ENCODE measurements at places on chromosomes 13 and 19. TPM values are rescaled to one million over a fixed set of nuclear protein-coding genes. Genes with fewer than 3 reads are reported as not detected.

Gene ZNF540
- 2.4 TPM for polyA plus RNA-seq

Gene IRS2
- 0.57 TPM for polyA plus RNA-seq

Gene LHFPL6
- polyA plus RNA-seq = 1.3 TPM

Gene GPR12
- not detected for polyA plus RNA-seq

Gene CYP4F11
- polyA plus RNA-seq = not detected

Gene SLC7A10
- not detected for polyA plus RNA-seq

Gene GNA15
- 2.8 TPM for polyA plus RNA-seq

Gene TMEM91
- 7.0 TPM for polyA plus RNA-seq

Gene C19orf67
- not detected for polyA plus RNA-seq

DNA sequence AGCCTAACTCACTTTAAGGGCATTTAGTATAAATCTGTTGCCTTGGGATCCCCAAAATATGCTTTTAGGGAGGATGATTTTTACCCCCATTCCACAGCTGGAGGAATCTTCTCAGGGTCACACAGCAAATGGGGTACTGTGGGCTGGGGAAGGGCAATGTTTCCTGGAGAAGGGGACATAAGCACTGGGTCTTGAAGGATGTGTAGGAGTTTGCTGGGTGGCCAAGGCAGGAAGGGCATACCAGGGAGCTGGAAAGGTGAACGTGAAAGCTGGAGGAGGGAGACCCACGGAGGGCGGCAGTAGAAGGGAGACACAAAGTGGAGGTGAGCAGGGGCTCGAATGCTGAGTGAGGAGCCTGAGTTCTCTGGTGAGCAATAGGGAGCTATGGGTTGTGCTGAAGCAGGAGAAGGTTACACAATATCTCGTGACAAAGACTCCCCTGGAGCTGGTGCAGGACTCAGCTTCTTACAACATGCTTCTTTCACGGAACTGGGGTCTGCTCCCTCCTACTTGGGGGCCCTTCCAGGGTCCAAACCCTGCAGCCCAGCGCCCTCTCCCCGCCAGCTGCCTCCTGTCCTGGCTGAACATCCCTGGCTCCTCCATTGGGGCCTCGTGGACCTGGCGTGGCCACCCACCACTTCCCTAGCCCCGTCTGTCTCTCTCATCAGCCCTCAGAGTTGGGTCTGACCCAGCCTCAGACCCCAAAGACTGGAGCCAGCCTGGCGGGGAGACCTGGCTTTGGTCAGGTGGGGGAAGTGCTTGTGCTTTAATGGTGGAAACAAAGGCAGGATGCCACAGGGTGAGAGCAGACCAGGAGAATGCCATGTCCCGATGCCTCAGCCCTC lies 11.1 kb downstream of the CILP2 start:
- DNase-seq = no peak

DNA sequence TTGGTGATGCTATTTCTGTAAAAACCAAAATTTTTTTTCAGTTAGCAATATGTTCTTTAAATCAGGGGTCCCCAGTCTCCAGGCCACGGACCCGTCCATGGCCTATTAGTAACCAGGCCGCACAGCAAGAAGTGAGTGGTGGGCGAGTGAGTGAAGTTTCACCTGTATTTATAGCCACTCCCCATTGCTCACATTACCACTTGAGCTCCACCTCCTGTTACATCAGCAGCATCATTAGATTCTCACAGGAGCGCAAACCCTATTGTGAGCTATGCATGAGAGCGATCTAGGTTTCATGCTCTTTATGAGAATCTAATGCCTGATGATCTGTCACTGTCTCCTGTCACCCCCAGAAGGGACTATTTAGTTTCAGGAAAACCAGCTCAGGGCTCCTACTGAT lies 58.9 kb upstream of the SLC7A1 start:
- no peak for DNase-seq

GRCh38 chr13:102970542-102970941 lies 95.7 kb downstream of the SLC10A2 start:
- no peak for DNase-seq

DNA sequence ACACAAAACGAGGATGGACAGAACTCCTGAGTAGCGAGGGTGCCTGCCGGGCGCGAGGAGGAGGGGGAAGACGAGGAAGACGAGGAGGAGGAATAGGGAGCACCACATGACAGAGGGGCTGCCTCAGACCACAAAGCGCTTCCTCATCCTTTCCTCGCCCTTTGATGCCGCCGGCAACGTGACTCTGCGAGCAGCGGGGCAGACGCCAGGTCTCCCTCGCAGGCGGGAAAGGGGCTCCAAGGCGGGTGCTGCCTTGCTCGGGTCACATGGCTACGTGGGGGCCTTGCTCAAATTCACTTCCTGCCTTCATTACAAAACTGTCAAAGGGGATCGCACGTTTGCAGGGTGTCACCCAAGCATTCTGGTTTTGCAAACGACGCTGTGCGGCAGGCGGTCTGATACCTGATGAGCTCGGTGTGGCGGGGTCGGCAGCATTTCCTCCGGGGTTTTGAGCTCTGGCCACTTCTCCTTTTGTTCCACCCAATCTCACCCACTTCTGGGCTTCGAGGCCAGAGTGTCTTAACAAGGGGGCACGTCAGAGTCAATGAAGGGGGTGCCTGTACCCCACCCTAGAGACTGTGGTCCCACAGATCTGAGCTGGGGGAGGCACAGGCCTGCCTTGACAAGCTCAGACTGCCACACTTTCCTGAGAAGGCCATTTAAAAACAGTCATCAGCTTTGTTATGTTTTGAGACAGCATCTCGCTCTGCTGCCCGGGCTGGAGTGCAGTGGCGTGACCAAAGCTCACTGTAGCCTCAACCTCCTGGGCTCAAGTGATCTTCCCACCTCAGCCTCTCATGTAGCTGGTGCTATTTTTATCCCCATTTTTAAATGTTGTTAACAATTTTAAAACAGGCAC lies 14.9 kb downstream of the MAP2K2 start:
- DNase-seq = peak; percentile 98

GRCh38 chr13:93859716-93860115 lies 619.8 kb downstream of the DCT start:
- DNase-seq = no peak

DNA sequence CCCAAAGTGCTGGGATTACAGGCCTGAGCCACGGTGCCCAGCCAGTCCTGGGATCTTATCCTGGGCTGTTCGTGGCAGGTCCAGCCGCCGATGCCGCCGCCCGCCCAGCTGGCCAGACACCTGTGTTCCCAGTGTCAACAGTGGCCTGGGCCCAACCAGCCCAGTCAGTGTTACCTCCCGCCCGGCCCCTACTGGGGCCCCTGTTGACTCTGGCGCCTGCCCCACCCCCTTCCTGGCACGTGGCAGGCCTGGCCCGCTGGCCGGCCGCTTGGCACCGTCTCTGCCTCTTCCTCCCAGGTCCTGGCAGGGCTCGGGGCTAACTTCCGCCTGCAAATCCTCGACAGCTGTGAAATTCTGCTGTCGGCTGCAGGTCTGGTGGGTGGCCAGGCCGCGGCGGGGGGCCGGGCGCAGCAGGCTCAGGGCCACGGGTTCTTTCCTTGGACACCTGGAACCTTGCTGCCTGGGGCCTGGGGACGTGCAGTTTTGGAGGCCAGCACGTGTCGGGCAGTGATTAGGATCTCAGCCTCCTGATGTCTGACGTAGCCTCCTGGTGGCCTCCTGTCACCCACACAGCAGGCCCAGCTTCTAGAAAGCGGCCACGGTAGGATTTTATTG lies 9.1 kb downstream of the ARID3A start:
- DNase-seq = peak; percentile 53

DNA sequence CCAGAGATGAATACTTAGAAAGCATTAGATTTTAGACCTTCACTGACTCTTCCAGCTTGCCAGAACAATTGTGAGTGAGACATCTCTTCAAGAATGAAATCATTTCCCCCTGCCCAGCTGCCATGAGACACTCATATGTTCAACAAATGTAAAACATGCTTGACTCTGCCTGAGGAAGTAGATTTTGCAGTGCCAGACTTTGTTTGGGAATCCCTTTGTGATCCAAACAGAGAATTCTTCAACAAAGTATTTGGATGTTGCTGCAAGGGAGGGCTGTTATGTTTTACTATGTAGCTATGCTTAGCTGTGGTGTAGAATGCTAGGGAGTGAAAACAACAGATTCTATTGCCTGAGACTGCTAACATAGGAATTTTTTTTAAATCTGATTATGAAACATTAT lies 416.4 kb downstream of the DCT start:
- DNase-seq = no peak

DNA sequence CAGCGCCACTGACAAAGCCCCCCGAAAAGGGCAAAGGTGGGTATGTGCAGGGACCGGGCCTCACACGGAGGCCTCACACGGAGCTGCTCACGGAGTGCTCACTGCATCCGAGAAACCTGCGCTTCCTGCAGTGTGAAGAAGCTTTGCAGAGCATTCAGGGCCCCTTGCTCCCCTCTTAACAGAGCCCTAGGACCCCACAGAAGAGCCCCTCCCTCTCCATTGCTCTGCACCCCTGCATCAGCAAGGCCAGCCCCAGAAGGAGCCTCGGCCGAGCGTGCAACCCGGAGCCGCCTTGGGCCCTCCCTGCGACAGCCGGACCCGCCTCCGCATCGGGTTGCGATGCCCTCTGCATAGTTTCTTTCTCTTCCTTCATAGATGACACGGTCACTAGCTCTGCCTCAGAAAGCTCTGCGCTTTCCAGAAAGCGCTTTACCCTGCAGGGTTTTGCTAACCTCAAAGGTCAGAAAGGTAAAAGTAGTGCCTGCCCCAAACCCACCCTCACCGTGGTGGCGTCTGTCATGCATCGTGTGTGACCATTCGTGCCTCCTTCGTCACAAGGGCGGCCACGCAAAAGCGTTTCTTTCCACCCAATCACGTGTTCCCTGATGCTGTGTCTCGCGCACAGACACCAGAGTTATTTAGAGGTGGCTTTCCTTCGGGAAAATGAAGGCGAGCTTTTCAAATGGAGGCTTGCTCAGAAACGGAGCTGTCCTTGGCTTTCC lies 15.7 kb upstream of the F7 start:
- DNase-seq = no peak

DNA sequence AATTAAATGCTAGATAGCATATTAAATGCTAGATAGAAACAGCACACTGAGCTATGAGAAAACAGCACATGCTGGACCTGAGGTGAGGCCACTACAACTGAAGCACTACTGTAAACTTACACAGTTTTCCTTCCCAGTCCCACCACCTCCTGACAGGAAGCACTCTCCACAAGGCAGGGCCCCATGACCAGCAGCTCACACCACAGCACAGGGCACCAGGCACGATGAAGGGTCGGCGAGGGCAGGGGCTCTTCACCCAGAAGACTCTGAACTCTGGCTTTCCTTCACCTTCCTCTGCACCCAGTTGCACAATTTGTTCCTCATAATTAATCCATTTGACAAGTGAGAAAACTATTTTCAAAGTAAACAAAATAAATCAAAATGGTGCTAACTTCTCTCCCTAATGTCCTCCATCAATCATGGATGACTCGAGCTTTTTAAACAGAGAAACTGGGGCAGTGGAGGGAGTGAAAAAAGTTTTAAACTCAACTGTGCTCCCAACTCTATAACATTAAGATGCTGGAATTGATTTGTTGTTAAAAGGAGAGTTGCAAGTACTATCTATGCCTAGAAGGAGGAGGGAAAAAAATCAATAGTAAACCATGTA lies 568.7 kb downstream of the UQCRFS1 start:
- DNase-seq = no peak

GRCh38 chr19:2421581-2422306 lies 5.6 kb downstream of the TIMM13 start:
- DNase-seq = no peak

GRCh38 chr13:99158846-99159245 lies 41.8 kb upstream of the UBAC2 start:
- DNase-seq = no peak

DNA sequence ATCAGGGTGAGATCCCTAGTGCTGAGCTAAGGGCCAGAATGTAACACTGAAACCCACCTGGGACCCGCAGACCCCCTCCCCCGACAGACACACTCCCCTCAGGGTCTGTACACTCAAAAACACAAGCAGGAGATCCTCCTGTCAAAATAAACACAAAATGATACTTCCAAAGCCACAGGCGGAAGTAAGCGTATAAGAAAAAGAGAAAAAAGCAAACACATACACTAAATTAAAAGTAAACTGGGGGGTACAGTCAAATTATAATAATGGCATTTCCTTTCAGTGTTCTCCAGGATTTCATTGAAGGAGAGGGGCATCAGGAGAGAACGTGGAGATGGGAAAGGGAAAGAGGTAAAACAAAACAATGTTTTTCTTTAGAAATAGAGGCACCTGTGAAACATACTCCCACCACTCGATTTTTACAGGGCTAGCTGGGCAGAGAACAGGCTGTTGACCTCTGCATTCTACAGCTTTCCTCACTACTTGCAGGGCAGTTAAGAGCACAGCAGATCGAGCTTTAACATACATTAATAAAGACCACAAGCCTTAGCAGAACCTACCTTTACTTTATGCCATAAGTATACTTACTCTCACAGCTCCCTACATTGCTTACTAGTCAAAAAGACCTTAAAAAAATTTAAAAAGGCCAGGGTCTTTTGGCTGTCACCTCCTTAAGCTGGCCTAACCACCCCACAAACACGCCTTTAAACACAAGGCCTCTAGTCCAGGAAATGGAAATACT lies 5.3 kb downstream of the ZIC5 start:
- DNase-seq = no peak

DNA sequence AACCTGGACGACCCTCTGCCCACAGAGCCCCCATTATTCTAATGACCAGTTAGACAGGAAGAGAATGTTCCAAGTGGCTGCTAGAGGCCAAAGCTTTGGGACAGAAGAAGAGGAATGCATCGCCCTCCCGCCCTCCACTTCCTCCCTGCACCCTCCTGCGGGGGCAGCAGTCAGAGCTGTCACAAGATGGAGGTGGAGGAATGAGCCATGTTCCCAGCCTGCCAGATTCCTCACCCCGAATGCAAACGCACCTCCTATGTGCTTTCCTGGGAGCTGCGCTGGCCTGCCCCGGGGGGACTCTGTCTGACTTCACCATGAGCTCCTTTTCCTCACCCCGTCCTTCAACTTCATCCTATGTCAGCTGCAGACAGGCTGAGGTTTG lies 1.7 kb downstream of the YJEFN3 start:
- no peak for DNase-seq

GRCh38 chr13:50227361-50227760 lies 212.1 kb downstream of the KCNRG start:
- no peak for DNase-seq

- DNase-seq = no peak
Observed at GRCh38 chr13:76828316-76828741, 57.9 kb downstream of the KCTD12 start.

DNA sequence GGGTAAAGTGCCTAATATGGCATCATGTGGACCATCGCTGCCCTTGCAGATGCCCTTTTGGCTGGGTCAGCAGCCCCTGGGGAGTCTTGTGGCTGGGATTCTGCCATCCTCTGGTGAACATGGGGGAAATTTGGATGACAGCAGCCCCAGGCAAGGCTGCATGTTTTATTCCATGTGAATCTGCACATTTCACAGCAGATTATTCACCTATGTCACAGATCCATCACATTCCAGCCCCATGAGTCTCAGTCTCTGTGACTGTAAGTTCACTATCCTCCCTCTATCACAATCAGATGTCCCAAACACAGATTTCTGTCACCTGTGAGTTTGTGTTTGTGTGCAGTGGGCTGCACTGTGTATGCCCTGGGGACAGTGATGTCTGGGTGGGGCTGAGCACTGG lies 36.8 kb upstream of the PSG9 start:
- no peak for DNase-seq

All from immature natural killer cell (primary cell).